ENCODE measurements at places on chromosomes 5 and 9.

GRCh38 chr9:100219347-100219746 lies 120.3 kb downstream of the INVS start:
- no peak for DNase-seq

DNA sequence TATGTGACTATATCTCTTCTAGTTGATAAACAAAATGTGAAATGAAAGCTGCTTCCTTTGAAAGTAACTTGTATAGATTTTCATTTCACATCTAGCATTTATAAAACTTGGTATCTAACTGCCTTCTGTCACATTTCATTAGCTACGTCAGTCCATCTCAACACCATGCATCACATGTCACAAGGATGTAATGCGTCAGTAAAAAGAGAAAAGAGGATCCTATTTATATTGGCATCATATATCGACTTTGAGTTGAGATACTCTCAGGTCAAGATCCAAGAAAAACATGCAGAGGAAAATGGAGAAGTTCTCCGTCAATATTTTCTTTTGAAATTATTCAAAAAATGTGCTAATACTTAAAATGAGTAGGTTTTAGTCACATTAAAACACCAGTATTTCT lies 1211.2 kb downstream of the EFNA5 start:
- DNase-seq, result no peak

GRCh38 chr9:137321726-137322361 lies 19.8 kb upstream of the NRARP start:
- DNase-seq, result no peak

- DNase-seq, result no peak
Measured at GRCh38 chr5:158502686-158503085, 597.0 kb downstream of the EBF1 start.

GRCh38 chr5:146441896-146442295 lies 5.2 kb upstream of the TCERG1 start:
- DNase-seq, result no peak

DNA sequence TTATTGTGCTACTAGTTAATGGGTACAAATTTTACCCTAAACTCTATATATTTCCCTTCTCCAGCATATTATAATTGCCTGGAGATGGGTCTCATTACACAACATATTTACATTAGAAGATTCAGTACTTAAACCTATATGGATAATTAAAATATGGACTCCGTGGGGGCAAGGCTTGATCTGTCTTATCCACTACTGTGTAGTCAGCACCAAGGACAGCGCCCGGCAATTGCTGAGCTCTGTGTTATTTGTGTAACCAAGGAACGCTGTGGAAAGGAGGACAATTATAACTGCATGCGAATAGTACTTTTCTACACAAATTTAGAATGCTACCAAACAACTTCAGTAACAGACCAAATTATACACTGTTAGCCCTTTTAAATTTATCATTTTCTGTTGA lies 77.7 kb downstream of the DNAH5 start:
- no peak for DNase-seq

- peak; percentile 42 for DNase-seq
Measured at GRCh38 chr9:114291064-114291474, 31.8 kb upstream of the ORM1 start.

GRCh38 chr9:113920872-113921271 lies 44.8 kb downstream of the ZNF618 start:
- no peak for DNase-seq

DNA sequence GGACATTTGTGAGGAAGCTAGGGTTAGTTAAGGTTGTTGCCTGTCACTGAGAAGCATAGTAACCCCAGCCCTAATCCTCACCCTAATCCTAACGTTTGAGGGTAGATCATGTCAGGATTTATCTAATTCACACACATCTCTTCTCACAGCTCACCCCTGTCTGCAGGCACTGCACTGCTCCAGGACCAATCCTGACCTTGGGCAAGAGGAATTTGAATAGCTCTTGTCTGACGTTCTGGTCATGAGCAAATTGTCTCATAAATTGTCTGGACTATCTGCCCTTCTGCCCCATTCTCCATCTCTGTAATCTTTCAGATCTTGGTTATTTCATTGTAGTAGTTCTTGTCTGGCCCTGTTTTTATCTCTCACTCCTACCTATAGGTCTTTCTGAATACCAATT lies 18.7 kb downstream of the CRHBP start:
- no peak for DNase-seq

DNA sequence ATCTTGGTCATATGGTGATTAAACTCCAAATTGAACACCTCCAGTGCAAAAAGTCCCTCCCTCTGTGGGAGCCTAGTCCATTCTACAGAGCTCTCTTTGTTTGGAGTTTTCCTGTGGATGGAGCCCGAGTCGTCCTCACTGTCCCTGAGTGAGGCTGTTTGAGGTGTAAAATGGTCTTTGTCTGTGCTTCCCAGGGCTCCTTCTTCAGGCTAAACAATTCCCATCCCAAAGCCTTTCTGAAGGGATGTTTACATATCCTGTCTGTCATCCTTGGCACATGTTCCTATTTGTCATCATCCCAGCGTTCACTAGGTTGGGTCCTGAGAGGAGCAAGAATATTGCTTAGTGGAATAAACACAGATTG lies 68.9 kb downstream of the COL27A1 start:
- no peak for DNase-seq

DNA sequence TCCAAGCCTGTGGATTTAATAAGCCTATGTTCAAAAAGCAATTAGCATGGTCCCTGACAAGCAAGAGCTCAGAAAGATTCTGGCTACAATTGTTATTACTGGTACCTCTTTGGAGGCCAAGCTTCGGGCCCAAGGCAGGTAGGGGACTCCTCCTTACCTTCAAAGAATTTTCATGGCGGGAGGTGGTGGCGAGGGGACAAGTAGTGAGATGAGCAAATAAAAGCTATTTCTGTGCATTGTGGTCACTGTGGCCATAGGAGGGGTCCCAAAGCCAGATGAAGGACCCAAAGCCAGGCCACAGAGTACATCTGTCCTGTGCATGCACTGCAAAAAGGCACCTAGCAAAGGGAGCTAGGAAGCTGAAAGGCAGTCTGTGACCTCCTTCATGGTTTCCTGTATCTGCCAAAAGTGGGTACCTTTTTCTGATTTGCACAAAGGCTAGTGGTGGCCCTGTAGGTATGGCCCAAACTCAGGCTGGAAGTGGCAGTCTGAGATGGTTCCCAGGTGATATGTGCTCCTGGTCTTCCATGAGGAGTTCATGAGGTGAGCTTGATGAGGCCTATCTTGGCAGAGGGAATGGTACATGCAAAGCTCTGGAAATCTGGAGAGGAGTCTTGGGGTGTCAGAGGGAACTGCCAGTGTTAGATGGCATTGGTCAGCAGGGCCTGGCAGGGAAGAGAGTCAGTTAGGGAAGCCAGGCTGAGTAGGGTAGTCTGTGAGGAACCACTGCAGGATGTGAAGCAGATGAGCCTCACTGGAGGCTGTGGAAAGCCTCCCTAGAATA lies 3.3 kb upstream of the CXXC5 start:
- DNase-seq, result no peak

GRCh38 chr9:18274693-18275092 lies 199.3 kb upstream of the ADAMTSL1 start:
- no peak for DNase-seq

DNA sequence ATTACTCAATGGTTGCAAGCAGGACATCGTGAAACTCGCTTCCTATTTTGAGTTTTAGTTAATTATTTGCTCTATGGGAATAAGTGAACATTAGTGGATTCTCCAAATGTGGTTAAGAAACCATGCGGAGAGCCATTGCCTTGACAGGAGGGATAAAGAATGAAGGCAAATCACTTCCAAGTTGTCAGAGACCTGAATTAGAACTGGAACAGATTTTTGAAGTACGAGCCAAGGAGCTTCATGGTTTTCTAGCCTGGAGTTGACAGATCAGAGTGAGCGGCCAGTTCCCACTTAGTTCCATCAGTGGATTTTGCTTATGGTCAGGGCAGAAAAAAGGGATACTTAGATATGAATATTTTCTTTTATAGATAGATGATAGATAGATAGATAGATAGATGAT lies 171.4 kb upstream of the CDH10 start:
- no peak for DNase-seq

DNA sequence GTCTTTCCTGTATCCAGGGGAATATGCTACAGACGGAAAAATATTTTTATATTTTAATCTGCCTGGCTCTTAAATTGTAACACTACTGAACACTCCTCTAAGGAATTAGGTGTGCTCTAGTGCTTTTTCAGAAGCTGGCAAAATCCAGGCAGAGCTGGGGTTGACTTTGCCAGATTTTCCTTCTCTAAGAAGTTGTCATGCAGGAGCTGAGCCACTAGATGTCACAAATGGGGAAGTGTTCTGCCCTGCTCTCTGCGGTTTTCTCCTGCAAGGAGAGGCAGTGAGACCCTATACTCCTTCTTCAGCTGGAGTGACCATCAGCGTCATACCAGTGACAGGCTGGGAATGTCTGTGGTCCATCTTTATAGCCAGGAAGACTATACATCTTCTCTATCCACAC lies 112.5 kb downstream of the HAPLN1 start:
- DNase-seq, result no peak

GRCh38 chr5:145936401-145937131 lies at the start of gene SH3RF2:
Gene SH3RF2, plus strand, starts transcription at chr5:145936578. Its CDS starts 1,351 bp downstream, at chr5:145937929.
- peak; percentile 20 for DNase-seq

DNA sequence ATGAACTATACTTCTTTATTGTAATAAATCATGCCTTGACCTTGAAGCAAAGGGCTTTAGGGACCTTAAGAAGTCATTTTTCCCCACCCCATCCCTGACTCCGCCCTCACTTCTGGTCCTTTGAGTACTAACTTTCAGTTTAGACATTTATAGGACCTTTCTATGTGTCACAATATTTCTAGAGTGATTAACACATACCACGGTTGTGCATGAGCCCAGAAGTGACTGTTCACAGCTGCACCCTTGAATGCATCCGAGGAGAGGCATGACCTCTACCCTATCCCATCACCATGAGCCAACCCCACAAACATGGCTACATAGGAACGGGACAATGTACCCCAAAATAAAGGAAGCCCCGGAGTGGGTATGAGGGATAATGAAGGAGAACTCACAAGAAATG lies 160.3 kb downstream of the HSD17B3 start:
- DNase-seq, result no peak

DNA sequence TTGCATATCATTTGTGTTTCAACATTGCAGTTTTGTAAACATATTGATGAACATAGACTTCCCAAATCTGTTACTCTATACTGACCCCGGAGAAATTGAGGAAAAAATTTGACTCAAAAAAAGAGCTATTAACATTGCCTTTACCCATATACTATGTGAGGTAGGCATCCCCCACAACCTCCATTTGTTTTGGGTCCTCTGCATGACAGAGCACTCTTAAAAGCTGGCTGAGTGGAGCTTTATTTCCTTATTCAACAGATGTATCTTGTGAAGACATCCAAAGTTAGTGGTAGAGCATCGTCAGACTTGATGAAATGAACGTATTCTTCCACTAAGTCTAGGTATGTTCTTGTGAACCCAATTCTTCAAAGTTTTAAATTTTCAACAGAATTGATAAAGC lies 310.5 kb downstream of the CDH9 start:
- DNase-seq, result no peak

GRCh38 chr5:28548856-28549255 lies 1510.5 kb upstream of the CDH9 start:
- no peak for DNase-seq

- DNase-seq, result no peak
Measured at GRCh38 chr9:68914751-68915150, 99.2 kb downstream of the PRKACG start.

GRCh38 chr9:78685471-78685870 lies 388.5 kb downstream of the PSAT1 start:
- DNase-seq, result no peak

- DNase-seq, result no peak
Measured at GRCh38 chr5:173192561-173192960, 42.4 kb downstream of the NKX2-5 start.
